ENCODE measurements at places on chromosomes 6 and 20.
A peak's percentile ranks its signal among the peaks of the same experiment; 100 is the strongest.

DNA sequence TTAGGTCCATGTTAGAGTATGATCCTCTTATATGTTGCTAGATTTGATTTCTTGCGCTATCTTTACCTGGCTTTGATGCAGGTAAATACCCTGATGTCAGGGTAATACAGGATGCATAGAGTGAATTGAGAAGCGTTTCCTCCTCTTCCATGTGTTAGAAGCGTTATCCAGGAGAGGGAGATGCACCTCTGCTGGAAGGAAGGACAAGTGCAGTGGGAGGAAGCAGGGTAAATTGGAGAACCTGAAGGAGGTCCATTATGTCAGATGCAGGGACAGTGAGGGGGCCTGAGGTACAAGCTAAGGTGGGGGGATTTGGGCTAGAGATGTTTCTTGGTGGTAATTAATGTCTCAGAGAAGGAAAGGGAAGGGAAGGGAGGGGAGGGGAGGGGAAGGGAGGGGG is 7.7 kb downstream of the SHLD1 start:
- no peak for DNase-seq

DNA sequence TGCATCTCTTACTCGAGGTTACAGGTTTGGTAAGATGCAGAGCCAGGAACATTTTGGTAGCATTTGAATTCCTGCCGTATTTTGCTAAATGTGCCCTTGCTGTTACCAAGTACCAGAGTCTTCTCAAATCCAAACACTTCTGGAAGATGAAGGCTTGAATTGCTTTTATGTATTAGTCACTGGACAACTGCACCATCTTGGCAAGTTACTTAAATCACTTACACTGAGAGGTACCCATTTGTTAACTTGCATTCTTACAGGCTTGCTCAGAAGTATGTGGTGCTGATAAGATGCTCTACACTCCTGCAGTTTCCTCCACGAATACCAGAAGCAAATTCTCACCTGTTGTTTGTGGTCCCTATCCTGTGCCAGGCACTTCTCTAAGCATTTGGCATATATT is 12.7 kb downstream of the IL22RA2 start:
- no peak for DNase-seq

GRCh38 chr6:68094070-68094469 is 541.0 kb upstream of the ADGRB3 start:
- DNase-seq, result no peak

DNA sequence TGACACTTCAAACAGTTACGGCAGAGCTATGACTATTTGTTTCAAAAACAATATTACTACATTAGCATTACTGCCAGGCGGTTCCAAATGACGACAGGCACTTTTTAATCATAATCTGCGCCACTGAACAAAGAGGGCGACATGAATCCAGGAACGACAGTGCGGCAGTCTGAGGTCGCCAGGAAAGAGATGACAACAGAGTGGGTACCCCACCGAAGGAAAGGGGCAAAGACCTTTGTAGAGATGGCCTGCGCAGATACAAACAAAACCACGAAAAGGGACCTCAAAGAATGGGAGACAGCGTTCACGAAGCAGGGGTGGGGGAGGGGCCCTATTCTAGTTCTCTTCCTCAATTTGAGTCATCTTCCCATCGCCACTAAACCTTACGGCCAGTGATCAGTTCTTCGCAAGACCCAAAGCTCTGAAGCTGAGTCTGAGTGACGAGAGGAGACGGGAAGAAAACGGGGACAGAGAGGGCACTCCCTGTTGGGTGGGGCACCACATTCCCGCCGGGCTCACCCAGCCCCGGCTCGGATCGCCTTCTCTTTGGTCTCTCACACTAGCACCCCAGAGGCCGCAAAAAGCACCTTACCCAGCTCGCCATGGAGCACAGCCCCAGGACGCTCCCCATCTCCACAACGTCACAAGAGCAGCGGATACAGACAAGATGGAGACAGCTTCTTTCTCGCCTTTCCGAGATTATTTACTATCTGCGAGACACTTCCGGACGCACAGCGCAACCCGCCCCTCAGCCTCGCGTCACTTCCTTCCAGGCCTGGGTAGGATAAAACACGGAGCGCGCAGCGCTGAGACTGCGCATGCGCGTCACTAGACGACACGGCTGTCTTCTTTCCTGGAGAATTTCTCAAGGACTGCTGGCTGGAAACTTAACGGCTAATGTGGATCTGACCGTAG is at the start of gene SERINC1:
Gene SERINC1 (minus strand): TSS at position 701 of the 915 bp plus-strand sequence. CDS start 70 bp downstream, at position 631.
- DNase-seq, result peak; percentile 56

GRCh38 chr6:20403766-20404640 is 2.3 kb downstream of the E2F3 start:
- DNase-seq, result no peak

DNA sequence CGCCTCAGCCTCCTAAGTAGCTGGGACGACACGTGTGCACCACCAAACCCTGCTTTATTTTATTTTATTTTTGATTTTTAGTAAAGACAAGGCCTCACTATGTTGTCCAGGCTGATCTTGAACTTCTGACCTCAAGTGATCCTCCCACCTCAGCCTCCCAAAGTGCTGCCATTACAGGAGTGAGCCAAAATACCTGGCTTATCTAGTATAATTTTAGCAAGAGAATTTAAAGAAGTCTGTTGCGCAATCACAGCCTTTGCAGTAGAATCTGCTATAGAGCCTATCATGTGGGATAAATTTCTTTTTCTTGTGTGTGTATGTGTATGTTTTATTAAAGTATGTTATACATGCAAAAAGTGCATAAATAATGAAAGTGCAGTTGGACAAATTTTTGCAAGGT is 92.1 kb upstream of the ANKEF1 start:
- no peak for DNase-seq

GRCh38 chr6:66964216-66964615 is 1257.2 kb upstream of the EYS start:
- no peak for DNase-seq

DNA sequence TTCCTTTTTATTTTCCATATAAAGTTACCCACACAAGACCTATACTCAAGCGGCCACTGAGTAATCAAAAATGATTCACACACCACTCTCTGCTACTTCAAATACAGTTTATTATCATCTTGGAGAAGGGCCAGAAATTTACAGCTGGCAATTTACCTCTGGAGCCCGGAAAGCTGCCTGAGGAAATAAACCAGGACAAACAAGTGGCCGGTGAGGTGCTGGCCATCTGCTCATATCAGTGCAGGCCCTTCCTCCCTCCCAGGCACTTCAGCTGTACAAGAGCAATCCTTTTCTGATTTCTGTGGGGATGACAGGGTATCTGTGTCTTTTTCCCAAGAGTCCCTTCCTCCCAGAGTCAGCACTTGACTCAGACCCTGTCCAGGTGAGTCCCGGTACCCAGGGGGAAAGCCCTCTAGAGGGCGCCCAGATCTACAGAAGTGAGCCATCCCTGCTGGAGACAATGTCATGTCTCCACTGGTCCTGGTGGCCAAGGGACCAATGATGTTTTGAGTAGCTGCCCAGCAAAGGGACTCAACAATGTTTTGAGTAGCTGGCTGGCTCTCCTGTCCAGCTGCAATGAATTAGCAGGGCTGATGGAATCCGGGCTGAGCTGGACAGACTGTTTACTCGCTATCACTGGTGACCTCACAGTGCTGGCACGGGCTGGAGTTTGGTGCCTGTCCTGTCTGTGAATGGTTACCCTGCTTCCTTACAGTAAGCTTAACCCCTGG is 23.6 kb downstream of the LRP11 start:
- no peak for DNase-seq

DNA sequence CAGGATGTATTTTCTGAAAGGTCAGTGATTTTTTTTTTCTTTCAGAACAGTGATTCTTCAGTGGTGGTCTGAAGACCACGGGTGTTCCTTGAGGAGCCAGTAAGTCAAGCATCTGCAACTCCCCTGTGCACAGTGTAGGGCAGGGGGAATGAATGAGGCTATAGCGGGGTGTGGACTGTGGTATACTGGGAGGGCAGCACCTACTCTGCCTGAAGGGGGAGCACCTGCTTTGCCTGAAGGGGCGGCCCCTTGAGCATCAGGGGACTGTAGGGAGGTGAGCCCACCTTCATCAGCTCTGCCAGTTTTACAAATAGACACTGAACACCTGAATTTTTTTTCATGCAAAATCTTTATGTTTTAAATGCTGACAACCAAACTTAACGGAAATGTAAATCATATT is 77.5 kb upstream of the RIPOR2 start:
- no peak for DNase-seq

- DNase-seq, result no peak
Measured at GRCh38 chr20:38674092-38674764, 50.1 kb upstream of the SLC32A1 start.

GRCh38 chr6:79257381-79258205 is 23.1 kb upstream of the HMGN3 start:
- no peak for DNase-seq

DNA sequence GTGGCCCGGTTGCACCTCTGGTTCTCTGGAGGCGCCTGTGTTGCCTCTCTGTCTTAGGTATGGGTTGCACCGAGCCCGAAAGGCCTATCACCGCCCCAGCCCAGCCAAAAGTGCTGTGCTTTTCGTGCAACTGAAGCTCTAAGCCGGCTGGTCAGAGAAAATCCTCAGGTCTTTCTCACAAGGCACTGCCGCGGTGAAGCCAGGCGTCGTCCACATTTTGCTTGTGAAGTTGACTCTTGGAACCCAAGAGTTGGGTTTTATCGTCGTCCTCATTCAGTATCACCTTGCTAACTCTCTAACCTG is 726 bp upstream of the EMILIN3 start:
- no peak for DNase-seq

DNA sequence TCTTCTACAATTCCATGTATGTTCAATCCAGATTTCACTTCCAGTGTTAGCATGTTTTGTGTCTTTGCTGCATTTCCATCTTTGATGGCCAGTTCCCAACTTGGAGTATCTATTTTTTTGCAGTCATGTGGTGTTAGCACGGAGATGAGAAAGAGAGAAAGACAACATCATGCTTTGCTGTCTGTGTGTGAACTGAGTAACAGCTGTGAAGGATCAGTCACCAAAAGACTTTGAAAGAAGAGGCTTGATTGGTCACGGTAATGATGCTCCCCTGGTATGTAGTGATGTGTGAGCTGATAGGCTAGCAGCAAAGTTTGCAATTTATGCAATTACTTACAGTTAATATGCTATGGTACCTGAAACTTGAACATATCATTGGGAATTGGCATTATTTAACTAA is 731.3 kb upstream of the NRSN1 start:
- DNase-seq, result no peak

- DNase-seq, result no peak
Measured at GRCh38 chr20:43988451-43988850, 73.8 kb downstream of the TOX2 start.

- DNase-seq, result no peak
Measured at GRCh38 chr20:37154684-37155298, 24.3 kb upstream of the RPN2 start.

GRCh38 chr6:86756640-86757229 is 180.6 kb upstream of the HTR1E start:
- no peak for DNase-seq

DNA sequence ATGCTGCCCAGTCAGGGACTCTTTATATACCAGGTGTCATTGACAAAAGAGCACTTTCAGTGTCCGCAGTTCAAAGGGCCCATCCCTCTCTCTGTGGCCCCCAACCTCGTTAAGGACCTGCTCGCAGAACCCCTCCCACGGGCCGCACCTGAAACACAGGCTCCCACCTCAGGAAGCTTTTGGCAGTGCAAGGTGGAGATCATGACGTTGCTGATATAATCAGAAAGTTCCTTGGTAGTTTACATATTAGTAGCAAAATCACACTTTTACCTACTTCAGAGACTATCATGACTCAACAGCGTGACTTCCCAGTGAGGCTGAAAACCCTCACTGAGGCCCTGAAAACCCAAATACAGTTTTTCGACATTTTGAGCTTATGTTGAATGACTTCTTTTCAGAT is 4.1 kb downstream of the TTLL2 start:
- DNase-seq, result no peak

GRCh38 chr6:15675536-15676220 is 12.8 kb upstream of the DTNBP1 start:
- no peak for DNase-seq

- DNase-seq, result no peak
Measured at GRCh38 chr6:151490996-151491395, 2.8 kb upstream of the CCDC170 start.

DNA sequence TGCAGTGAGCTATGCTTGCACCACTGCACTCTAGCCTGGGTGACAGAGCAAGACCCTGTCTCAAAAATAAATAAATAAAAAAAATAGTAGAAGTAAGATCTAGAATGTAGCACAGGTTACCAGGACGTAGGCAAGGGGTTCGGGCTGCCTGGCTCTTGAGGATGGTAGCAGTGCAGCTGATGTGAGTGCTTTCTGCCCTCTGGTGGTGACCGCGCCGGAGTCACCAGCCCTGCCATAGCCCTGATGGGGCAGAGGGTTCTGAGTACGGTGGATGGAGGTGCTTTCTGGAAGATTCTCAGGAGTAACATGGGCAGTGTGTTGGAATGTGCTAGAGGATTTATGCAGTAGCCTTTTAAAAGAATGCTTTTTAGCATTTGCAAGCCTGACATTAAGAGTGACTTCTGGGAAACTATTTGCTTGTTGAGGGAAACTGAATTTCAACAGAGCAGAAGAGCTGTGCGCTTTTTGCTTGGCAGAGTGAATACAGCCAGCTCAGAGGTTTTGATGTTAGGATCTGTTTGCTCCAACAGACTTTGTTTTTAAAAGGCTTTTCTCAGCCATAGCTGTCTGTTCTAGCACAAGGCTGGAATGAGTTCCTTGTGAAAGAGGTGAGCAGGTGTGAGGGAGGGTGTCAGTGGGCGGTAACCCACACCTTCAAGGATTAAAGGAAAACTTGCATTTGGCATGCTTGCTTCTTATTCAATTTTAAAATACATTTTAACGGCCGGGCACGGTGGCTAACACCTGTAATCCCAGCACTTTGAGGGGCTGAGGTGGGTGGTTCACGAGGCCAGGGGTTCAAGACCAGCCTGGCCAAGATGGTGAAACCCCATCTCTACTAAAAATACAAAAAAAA is 65.9 kb downstream of the PTPN1 start:
- no peak for DNase-seq

DNA sequence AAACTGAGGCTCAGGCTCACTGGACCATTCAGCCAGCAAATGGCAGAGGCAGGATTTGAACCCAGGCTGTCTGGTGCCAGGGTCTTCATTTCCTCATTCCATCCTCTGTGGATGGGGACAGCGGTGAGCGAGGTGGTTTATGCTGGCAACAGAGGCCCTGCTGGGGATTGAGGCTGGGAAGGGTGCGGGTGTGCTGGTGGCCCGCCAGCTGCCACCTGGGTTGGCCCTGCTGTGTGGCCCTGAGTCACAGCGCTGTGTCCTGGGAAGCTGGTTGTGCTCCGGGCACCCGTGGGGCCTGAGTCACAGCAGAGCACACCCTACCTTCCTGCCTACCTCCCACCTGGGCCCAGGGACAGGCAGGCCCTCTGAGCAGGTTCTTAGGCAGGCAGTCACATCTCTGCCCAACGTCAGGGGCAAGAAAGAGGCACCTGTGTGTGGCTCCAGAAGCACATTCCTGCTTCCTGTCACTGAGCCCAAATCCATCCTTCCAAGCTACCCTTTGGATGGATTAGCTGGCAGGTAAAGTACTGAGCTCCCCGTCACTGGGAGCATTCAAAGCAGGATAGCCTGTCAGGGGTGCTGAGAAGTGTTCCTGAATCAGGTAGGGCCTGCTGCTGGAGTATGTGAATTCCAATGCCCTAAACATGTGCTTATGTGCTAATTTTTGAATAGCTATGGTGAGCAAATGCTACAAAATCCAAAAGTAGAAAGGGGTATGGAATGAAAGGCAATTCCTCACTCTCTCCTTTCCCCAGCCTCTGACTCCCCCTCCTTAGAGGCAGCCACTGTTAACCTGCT is 53.9 kb downstream of the CEBPB start:
- no peak for DNase-seq
